ENCODE measurements at places on chromosomes 12 and 14. TPM values are rescaled to one million over a fixed set of nuclear protein-coding genes. Genes with fewer than 3 reads are reported as not detected.

DNA sequence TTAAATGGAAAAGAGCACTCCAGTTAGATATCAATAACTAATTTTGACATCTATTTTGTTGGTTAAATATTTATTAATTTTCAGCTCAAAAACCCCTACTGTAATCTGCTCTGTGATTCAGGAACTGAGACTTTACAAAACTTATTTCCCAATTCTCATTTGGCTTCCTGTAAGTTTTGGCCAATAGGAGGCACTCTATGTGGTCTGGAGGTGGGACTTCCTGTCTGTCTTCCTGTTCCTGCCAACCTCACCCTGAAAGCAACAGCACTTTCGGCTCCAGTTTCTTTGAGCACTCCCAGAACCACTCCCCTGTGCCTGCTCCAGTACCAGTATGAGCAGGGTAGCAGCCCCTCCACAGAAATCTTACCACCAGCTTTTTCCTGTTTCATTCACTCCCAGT, 1027.0 kb downstream of the VRK1 start:
- H3K27me3 ChIP-seq, result peaks cover 3% of the 10 kb centered on the region
- DNase-seq, result no peak
- H3K36me3 ChIP-seq, result peaks cover 3% of the 10 kb centered on the region
- no peak overlapping the region for H3K27ac ChIP-seq
- no peaks in the 10 kb centered on the region for H3K4me1 ChIP-seq

- no peak for DNase-seq
- peaks cover 8% of the 10 kb centered on the region for H3K36me3 ChIP-seq
- no peak overlapping the region for H3K27ac ChIP-seq
These were observed 269.4 kb downstream of the ITPR2 start for GRCh38 chr12:26563552-26563951.

GRCh38 chr14:59214702-59215302, 26.3 kb downstream of the DAAM1 start:
- H3K36me3 ChIP-seq, result no peaks in the 10 kb centered on the region
- H3K4me3 ChIP-seq, result no peak overlapping the region
- H3K4me1 ChIP-seq, result peaks cover 53% of the 10 kb centered on the region
- H3K27ac ChIP-seq, result no peak overlapping the region
- H3K27me3 ChIP-seq, result no peaks in the 10 kb centered on the region

DNA sequence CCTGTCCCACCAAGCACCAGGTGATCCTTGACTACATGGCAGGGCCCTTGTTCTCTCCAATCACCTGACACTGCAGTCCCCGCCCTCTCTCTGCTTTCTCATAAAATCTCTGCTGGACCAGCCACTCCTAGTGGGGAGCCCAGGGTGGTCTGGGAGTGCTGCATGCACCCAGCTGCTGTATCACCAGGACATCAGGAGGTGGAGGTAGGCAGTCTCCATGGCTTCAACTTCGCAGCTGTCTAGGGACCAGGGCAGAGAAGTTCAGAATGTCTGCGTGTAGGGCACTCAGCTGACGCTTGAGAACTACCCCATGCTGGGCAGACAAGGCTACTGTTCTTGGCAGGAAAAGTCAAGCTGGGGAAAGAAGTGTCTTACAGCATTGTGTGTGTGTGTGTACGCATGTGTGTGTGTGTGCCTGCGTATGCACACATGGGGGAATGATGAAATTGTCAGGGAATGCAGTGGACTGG, 2.6 kb downstream of the WSCD2 start:
- peaks cover 4% of the 10 kb centered on the region for H3K4me1 ChIP-seq

GRCh38 chr12:92078167-92079053, 67.2 kb downstream of the BTG1 start:
- no peak overlapping the region for H3K27ac ChIP-seq
- H3K36me3 ChIP-seq, result no peaks in the 10 kb centered on the region
- H3K4me1 ChIP-seq, result peaks cover 2% of the 10 kb centered on the region
- no peak overlapping the region for H3K4me3 ChIP-seq
- no peaks in the 10 kb centered on the region for H3K27me3 ChIP-seq

DNA sequence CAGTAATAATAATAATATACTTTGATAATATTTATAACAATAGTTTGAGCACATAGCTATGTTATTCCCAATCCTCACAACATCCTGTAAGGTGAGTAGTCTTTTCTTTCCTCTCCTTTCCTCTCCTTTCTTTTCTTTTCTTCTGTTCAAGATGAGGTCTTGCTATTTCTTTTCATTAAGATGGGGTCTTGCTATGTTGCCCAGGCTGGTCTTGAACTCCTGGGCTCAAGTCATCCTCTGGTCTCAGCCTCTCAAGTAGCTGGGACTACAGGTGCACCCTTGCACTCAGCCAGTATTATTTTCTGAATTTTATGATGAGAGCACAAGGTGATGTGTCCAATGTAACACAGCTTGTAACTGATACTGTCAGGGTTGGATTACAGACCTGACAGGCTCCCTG, 134.6 kb downstream of the OTOGL start:
- H3K4me1 ChIP-seq, result no peaks in the 10 kb centered on the region
- H3K4me3 ChIP-seq, result no peak overlapping the region
- no peak for DNase-seq
- no peaks in the 10 kb centered on the region for H3K27me3 ChIP-seq
- no peaks in the 10 kb centered on the region for H3K36me3 ChIP-seq

- H3K4me3 ChIP-seq, result no peak overlapping the region
- no peaks in the 10 kb centered on the region for H3K27me3 ChIP-seq
- H3K27ac ChIP-seq, result no peak overlapping the region
- no peaks in the 10 kb centered on the region for H3K36me3 ChIP-seq
- H3K4me1 ChIP-seq, result peaks cover 16% of the 10 kb centered on the region
- no peak for DNase-seq
These were observed 438.1 kb downstream of the FUT8 start for GRCh38 chr14:65850429-65851135.

The ATP6V1D gene
- total RNA-seq, result 55.5 TPM

DNA sequence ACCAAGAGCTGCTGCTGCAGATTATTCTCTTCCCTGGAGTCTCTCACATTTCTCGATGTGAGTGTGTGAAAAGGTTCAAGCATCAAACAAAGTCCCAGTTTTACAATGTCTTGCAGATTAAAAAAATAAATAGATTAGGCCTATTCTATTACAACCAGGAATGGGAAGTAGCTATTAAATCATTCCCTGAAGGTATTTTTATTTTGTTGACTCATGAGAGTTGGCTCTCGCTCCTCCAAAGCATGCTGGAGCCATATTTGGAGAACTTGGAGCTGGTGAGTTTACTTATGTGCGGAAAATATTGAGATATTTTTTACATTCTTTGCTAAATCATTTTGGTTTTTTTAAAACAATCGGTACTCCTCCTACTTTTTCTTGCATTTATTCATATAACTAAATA, 572.3 kb downstream of the ETNK1 start:
- no peaks in the 10 kb centered on the region for H3K27me3 ChIP-seq
- no peak overlapping the region for H3K4me3 ChIP-seq
- no peak overlapping the region for H3K27ac ChIP-seq

The SIX4 gene
- total RNA-seq, result 6.3 TPM

GRCh38 chr14:22232933-22233332, 356.1 kb downstream of the DAD1 start:
- peaks cover 5% of the 10 kb centered on the region for H3K27me3 ChIP-seq
- H3K36me3 ChIP-seq, result peaks cover 4% of the 10 kb centered on the region

The WSB2 gene
- total RNA-seq, result 76.7 TPM

The USP44 gene
- total RNA-seq, result 10.4 TPM

Measured in endothelial cell (in vitro differentiated cells).